Central memory CD8-positive, alpha-beta T cell (primary cell): ENCODE measurements at places on chromosomes 3 and 15.

DNA sequence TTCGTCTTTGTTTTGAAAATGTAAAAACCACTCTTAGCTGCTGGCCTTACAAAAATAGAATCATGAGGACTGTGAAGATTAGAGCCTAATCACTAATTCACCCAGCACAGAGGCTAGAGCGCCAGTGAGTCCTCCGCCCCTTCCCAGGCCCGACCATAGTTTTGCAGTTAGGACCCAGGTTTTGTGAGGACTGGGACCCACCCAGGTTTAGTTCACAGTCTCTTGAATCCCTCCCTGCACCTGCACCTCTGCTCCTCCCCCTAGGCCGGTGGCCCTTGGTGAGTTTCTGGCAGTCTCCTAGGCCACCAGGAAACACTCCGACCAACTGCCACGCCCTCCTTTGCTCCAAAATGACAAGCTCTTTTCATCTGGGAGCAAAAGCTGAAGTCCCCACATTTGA is 136.0 kb upstream of the CCDC54 start:
- no peak for DNase-seq

DNA sequence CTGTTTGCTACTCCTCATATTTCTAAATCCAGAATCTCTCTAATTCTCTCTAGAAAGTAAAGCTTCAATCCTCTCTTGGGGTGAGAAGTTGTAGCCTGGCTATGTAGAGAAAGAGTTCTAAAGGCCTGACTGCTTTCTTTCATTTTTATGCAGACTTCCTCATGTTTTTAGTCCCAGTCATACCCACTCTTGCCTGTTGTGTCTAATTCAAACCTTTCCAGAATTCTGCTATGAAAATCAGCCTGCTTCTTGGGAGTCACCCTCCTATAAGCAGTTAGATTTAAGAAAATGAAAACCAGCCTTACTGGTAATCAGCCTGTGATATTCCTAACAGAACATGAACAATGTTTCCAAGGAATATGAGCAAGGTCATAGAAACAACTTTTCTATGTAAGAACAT is 14.8 kb upstream of the ZNF639 start:
- DNase-seq, result no peak

DNA sequence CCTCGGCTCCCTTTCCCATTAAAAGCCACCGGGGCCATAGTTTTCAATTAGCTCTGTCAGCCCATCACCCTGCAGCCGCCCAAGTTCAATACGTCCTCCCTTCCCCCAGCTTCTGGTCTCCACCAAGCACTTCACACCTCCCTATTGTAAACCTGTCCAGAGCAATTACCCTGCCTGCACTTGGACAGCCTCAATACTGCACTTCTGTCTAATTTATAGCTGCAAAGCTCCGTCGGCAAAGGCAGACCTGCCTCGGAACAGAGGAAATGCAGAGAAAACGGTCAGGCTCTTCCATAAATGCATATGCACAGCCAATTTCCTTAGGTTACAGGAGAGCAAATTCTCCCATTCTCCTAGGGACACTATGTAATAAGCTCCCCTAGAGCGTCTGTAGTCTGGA is 21.9 kb downstream of the LRIG1 start:
- DNase-seq, result no peak

- DNase-seq, result no peak
Measured at GRCh38 chr3:188133219-188133618, 20.7 kb upstream of the LPP start.
